Activated B cell treated with CpG ODN at 0.5 μM for 24 hours (primary cell): ENCODE measurements at places on chromosomes 6 and 20.

- DNase-seq = no peak
Measured at GRCh38 chr20:33391722-33392415, 9.4 kb downstream of the CDK5RAP1 start.

- peak; percentile 16 for DNase-seq
Measured at GRCh38 chr20:47785311-47785853, at the start of gene SULF2. Gene SULF2 (minus strand): TSS chr20:47785481. CDS start chr20:47757363, 28,118 bp downstream.

DNA sequence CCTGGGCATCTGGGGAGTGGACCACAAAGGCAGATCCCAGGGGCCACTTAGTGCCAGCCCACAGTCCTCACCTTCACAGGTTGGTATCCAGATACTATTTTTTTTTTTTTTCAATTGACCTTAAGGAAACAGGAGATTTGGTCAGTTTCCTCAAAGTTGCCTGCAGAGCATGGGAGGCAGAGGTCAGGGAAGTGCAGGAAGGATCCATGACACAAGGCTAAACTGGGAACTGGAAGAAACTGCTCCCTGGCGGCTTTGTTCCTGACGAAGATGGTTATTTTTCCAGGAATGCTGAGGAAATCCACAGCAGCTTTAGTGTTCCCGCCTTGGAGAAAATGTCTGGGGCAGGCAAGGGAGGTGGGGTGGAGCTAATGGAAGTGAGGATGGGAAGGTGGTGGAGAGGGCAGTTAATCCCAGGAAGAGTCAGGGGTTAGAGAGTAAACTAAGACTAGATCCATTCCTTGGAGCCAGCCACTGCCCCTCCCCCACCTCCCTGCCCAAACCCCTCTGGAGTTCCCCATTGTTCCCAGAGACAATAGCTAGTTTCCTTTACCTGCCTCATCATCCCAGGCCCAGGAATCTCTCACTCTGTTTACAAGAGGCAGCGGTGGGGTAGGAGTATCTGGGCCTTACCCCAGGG is 14.3 kb upstream of the MYMX start:
- DNase-seq = no peak

GRCh38 chr6:25222006-25222678 is 57.0 kb upstream of the CARMIL1 start:
- no peak for DNase-seq
